Myocyte (in vitro differentiated cells): ENCODE measurements at places on chromosomes 3 and 15. TPM values are rescaled to one million over a fixed set of nuclear protein-coding genes. Genes with fewer than 3 reads are reported as not detected.

The INKA1 gene
- total RNA-seq, result 1.8 and 4.3 TPM in 2 replicates

The TMEM45A gene
- 16.9 and 17.6 TPM in 2 replicates for total RNA-seq

DNA sequence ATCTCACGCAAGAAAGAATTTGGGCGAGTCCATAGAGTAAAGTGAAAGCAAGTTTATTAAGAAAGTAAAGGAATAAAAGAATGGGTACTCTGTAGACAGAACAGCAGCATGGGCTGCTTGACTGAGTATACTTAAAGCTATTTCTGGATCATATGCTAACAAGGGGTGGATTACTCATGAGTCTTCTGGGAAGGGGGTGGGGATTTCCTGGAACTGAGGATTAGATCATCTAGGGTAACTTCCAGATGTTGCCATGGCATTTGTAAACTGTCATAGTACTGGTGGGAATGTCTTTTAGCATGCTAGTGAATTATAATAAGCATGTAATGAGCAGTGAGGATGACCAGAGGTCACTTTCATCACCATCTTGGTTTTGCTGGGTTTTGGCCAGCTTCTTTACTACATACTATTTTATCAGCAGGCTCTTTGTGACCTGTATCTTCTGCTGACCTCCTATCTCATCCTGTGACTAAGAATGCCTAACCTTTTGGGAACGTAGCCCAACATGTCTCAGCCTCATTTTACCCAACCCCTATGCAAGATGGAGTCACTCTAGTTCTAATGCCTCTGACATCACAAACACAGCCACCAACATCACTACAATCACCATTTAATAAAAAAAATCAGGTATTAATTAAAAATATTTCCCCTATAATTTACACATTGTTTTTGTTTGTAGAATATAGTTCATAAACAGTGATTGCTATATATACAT lies 890.7 kb upstream of the EPHA6 start:
- DNase-seq, result peak; percentile 1

The MYRIP gene
- total RNA-seq, result 0.10 and 0.27 TPM in 2 replicates

GRCh38 chr3:193589616-193590015 lies 3.4 kb upstream of the OPA1 start:
- DNase-seq, result no peak

DNA sequence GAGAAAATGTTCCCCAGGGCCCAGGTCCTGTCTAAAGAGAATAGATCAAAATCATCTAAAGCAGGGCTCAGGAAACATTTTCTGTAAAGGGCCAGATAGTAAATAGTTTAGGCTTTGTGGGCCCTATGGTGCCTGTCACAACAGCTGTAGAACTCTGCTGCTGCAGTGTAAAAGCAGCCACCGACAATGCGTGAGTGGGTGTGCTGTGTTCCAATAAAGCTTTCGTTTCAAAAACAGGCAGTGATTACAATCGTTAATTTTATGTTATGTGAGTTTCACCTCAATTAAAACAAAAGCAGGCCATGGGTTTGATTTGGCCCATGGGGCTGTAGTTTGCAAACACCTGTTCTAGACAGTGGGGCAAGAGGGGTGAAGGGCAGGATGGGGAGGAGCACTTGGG lies 12.5 kb upstream of the HEG1 start:
- DNase-seq, result no peak

The XYLB gene
- total RNA-seq, result 1.5 and 1.9 TPM in 2 replicates
